ENCODE measurements at places on chromosomes 13 and 19.
A peak's percentile ranks its signal among the peaks of the same experiment; 100 is the strongest.

DNA sequence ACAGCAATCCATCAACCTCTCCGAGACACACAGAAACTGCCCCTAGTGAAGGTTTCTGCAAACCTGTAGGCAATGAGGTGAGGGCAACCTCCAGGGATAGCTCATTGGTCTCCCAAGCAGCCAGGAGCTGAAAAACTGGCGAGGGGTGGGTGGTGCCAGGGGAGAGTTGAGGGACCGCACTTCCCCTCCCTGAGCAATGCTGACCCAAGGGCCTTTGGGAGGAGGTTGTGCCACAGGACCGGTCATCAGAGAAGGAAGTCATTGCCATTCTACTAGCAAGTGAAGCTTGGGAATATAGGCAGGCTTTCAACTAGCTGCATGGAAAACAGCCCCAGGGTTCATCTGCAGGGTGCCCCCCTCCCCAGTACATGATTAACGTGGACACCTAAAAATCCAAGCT is 23.1 kb upstream of the MED4 start:
- DNase-seq: no peak

- DNase-seq: no peak
Observed at GRCh38 chr19:44641501-44642265, 2.0 kb upstream of the PVR start.

GRCh38 chr19:29538651-29539050 is 12.9 kb downstream of the VSTM2B start:
- no peak for DNase-seq

DNA sequence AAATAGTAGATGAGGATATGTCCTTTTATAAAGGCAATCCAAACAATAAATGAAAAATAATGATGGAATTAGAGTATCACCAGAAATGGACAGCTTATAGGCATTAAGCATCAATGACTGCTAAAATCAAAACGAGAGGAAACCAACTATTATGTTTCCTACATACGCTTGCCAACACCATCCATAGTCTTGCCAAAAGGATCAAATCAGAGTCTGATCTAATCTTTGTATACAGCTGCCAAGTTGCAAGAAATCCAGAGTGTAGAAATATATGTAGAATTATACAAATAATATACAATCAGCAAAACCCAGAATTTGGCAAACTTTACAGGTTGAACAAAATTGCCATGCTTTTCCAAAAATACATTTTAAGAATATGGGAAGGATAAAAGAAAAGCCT is 1661.6 kb downstream of the SLITRK1 start:
- DNase-seq: no peak

DNA sequence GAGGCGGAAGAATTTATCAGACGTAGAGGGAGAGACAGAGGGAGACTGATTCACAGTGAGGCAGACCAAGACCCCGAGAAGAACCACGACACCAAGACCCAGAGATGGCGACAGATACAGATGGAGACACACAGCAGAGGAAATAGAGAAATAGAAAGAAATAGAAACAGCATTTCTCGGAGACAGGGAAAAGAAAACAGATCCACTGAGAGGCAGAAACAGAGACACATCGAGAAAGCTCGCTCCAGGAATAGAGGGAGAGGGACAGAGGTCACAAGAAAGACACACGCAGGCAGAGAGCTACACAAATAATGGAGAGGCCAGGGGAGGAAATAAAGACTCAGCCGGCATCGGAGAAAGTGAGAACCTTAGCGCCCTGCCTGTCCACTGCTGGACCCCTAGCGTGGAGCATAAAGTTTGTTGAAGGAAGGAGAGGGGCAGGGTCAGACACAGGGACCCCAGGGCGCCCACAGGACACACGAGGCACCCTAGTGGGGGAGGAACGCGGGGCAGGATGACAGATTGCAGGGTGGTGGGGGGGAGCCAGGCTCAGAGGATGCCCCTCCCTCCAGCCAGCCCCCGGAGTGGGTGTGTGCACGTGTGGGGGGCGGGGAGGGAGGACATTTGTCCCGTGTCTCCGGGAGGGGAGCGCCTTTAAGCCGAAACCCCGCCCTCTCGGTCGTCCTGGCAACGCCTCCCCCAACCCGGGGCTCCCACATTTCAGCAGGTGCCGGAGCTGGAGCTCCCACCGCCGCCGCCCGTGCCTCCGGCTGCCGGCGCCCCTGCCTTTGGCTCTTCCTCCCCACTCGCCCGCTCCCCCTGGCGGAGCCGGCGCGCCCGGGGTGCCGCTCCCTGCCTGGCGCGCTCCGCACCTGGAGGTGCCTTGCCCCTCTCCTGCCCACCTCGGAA is at the start of gene PRKCG:
TSS of gene PRKCG (plus strand) at position 716 of the 909 bp plus-strand sequence. CDS start 298 bp downstream, outside the sequence.
- no peak for DNase-seq

- DNase-seq: no peak
Observed at GRCh38 chr13:97240788-97241734, 18.9 kb downstream of the MBNL2 start.

DNA sequence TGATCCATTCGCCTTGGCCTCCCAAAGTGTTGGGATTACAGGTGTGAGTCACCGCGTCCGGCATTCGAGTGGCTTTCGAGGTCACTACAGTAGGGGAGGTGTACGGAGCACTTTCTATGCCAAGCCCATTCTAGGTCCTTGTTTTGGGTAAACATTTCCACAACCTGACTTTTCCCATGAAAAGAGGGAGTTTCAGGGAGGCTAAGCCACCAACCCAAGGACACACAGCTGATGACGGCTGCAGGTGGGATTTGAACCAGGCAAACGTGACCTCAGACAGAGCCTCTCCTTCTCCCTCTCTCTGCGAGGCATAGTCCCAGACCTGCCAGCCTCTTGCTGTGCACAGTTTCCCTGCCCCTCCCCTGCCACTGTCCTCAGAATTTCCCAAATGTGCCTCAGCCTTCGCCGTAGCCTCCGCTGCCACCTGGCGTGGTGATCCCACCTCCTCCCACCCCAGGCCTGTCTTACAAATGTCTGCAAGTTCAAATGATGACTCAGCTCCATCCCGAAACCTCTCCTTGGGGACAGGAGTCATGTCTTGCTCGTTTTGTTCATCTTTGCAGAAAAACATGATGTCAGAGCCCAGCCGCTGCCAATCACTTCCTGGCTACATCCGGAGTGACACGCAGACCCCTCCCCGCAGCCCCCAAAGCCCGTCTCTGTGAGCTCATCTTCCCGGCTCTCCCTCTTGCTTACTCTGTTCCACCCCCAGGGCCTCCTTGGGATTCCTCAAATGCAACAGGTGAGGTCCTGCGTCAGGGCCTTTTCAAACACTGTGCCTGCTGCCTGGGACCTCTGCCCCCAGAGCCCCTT is 6.6 kb upstream of the GADD45B start:
- DNase-seq: peak; percentile 96

GRCh38 chr13:27599845-27600553 is 20.3 kb downstream of the LNX2 start:
- peak; percentile 81 for DNase-seq

GRCh38 chr19:2041683-2042484 is 9.2 kb downstream of the MKNK2 start:
- DNase-seq: peak; percentile 84

GRCh38 chr19:55650126-55650557 is 2.1 kb downstream of the CCDC106 start:
- no peak for DNase-seq

GRCh38 chr19:56987184-56987583 is 132.6 kb upstream of the USP29 start:
- DNase-seq: no peak

GRCh38 chr13:20608438-20609020 is 41.6 kb downstream of the IFT88 start:
- DNase-seq: no peak

DNA sequence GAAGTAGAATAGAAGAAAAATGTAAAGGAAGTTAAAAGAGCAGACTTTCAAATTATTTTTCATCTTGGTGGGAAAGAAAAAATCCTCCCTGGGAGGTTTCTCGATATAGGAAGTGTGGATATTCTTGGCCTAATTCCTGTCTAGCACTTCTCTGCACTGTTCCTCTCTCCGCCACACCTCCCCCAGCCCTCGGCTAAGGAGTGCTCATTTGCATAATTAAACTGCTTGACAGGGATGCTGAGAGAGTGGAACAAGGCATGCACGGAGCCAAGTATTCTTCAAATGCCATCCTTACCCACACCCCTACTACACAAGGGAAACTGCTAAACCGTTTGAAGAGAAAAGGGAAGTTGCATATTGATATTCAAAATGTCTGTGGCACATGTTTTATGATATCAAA is 511.0 kb upstream of the HTR2A start:
- DNase-seq: no peak

GRCh38 chr19:33603377-33603776 is 18.4 kb upstream of the CHST8 start:
- no peak for DNase-seq

DNA sequence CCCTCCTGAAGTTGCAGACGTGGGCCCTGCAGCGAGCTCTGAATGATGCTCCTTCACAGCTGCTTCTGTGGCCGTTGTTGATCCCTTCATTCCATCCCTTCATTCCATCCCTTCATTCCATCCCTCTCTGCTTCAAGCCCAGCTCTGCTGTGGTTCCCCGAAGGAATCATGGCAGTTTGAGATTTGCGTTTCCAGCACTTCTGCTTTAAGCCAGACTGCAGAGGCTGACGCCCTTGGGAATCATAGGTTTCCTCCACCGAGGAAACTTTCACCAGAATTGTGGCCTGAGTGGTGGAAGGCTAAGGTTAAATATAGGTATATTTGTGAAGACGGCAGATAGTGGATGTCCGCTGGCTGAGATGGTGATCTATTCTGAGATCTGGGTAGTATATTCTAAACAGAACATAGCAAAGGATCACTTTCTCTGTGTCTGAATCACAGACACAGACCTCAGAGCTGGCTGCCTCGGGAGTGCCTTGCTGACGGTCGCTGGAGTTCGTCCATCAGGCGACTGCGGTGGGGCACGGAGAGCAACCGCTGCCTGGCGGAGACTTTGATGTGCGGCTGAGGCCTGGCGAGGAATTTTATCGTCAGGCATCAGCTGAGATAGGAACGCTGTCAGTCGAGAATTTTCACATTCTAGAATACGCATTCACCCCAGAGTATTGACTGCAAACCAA is 42.8 kb upstream of the DCUN1D2 start:
- DNase-seq: no peak

DNA sequence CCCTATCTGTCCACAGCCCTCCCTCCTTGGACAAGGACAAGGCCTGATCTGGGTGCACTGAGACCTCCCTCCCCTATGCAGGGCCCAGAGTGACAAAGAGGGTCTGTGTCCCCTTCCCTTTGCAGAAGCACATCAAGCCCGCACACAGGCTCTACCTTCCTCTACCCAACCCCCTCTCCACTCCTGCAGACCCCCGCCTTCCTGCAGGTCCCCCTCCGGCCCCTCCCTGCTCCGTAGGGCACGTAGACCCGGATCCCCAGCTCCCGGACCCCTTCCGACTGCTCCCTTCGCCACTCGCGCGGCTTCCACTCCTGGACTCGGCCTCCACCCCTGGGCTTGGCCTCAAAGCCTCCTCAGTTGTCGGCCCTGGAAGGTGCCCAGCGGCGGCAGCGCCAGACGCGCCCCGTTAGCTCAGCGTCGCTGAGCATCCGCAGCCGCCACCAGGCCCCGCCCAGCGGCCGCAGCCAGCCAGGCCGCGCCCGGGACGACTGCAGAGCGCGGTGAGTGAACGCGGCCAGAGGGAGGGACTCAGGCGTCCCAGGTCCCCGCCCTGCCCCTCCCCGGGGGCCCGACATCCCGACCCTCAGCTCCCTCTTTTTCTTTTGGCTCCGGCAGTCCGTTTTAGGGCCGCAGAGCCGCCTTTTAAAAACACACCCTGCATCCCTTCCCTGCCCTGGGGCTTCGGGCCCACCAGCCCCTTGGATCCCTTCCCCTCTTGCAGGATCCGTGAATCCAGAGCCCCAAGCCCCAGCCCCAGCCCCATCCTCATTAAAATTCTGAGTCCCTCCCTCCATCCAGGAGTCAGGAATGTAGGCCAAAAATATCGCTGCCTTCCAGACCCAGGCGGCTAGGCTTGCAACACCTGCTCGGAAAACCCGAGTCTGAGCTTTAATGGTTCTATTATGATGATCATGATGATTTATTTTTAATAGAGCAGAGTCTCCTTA is 1.5 kb upstream of the MYADM start:
- peak; percentile 67 for DNase-seq

DNA sequence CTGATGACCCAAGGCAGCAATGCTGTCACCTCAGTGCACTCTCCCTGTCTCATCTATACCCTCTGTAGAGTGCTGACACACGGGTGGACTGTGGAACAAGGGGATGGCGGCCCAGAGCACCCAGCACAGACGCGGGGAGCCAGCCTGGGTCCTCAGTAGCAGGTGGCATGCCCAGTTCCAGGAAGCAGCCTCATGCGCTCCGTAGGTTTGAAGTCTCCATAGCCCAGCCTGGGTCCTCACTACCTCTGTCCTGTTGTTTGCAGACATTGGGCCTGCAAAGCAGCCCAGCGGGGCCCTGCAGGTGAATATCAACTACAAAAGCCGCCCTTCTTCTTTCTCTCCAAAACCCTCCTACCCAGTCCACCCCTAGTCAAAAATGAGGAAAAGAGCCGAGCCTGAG is 5.0 kb upstream of the SLC7A9 start:
- no peak for DNase-seq

GRCh38 chr13:110280985-110281688 is 25.8 kb downstream of the COL4A1 start:
- DNase-seq: no peak

DNA sequence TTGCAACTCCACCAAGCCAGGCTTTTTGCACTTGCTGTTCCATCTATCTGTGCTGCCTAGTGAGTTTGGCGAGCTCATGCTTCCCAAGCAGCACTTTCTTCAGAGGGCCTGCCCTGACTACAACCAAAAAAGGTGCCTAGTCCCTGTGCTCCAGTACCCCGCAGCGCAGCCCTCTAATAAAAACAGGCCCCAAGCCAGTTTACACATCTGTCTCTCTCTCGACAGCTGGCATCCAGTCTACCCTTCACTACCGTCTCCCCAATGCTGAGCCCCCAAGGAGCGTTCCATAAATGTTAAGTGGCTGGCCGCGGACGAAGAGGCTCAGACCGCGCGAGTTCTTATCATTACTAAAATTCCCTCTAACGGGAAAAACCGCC is 512 bp downstream of the MED4 start:
- DNase-seq: no peak

- peak; percentile 66 for DNase-seq
Observed at GRCh38 chr19:45250832-45251451, at the start of gene MARK4. MARK4 (plus strand) TSS chr19:45251271; CDS start chr19:45251589, 318 bp downstream.

DNA sequence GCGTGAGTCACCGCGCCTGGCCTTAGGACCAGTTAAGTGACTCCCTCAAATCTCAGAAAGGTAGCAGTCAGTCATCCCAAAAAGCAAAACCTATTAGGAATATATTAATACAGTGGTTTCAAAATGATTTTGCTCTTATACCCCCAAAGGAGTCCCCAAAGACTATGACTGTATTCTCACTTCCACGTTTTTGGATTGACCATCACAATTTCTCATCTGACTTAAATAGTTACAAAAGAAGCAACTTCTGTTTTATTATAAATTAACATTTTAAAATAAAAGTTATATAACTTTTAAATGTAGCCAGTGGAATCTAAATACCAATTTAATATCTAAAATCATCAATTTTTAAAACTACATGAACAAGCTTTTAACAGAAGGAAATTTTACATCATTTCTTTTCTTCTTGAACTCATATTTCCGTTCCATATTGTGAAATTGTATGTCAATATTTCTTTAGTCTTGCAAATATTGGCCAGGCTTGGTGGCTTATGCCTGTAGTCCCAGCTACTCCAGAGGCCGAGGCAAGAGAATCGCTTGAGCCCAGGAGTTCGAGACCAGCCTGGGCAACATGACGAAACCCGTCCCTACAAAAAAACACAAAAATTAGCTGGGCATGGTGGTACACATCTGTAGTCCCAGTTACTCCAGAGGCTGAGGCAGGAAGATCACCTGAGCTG is 1.5 kb upstream of the SPART start:
- DNase-seq: no peak

GRCh38 chr13:65679240-65679639 is 1550.9 kb downstream of the PCDH9 start:
- peak; percentile 40 for DNase-seq
